ENCODE measurements at places on chromosomes 2 and 18.

- no peak for DNase-seq
These were observed 293.1 kb upstream of the ERBB4 start for GRCh38 chr2:212831671-212832199.

DNA sequence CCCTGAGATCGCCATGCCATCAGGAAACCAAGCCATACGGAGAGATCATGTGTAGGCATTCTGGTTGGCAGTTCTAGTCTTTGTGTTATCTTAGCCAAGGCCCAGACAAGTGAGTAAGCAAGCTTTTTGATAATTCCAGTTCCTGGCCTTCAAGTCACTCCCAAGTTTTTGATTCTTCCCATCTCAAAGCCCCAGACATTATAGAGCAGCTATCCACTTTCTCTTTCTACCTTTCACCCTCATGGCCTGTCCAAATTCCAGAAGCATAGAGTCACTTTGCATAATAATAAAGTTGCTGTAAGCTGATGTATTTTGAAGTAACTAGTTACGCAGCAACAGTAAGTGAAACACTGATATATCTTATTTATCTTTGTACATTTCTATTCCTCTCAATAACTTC, 26.8 kb upstream of the IL1RL1 start:
- DNase-seq, result no peak

DNA sequence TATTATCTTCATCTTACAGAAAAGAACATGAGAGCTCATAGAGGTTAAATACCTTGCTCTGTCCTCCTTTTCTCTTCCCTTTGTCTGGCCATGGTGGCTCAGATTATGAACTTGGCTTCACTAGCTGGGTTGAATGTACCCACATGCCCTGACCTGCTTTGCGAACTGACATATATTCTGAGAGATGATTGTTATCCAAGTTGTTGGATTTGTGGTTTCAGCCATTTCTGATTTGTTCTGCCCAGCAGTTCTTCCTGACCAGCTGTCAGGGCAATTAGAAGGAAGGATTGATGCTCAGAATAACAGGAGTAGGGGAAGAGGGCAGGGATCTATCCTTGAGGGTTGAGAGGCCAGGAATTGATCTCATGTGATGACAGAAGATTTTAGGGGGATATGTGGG, 236.8 kb upstream of the FAM98A start:
- DNase-seq, result no peak

DNA sequence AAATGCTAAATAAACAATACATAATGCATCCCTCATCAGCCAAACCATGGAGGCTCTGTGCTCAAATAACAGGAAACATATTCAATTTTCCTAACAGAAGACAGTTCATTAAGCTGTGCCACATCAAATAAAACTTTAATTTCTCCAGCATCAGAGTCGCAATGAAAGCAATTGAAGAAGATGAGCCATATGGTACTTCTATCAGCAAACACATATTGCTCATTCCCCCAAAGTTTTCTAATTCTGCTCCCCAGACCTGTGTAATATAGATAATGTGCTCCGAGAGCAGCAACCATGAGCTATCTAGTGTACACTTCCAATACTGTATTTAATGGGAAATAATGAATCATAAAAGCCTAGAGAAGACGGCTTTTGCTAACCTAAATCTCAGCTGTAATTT, 263.2 kb downstream of the MEIS1 start:
- DNase-seq, result no peak

- no peak for DNase-seq
These were observed 78.5 kb upstream of the CAB39 start for GRCh38 chr2:230634146-230634545.

- DNase-seq, result no peak
These were observed 113.8 kb upstream of the KLF7 start for GRCh38 chr2:207279520-207279919.

- DNase-seq, result no peak
These were observed 1.6 kb upstream of the RHOB start for GRCh38 chr2:20444993-20445910.

DNA sequence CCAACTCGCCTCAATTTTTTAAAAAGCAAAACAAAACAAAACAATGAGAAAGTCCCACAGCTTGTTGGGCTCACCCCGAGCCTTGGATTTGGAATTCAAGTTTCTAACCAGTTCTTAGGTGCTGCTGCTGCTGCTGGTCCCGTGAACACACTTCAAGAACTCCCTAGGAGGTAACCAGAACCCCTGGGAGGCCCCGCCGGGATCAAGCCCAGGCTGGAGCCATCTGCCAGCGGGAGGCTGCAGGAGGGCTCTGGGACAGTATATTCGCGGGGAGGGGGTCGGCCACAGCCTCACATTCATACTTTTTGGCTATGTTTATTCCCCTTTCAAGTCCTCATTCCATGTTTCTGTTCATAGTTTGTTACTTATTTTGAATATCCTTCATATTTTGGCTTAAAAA, 223.4 kb downstream of the TFCP2L1 start:
- DNase-seq, result no peak

GRCh38 chr2:207813942-207814341, 44.2 kb upstream of the FZD5 start:
- DNase-seq, result no peak

GRCh38 chr2:8682719-8683667, 1.1 kb downstream of the ID2 start:
- DNase-seq, result no peak

DNA sequence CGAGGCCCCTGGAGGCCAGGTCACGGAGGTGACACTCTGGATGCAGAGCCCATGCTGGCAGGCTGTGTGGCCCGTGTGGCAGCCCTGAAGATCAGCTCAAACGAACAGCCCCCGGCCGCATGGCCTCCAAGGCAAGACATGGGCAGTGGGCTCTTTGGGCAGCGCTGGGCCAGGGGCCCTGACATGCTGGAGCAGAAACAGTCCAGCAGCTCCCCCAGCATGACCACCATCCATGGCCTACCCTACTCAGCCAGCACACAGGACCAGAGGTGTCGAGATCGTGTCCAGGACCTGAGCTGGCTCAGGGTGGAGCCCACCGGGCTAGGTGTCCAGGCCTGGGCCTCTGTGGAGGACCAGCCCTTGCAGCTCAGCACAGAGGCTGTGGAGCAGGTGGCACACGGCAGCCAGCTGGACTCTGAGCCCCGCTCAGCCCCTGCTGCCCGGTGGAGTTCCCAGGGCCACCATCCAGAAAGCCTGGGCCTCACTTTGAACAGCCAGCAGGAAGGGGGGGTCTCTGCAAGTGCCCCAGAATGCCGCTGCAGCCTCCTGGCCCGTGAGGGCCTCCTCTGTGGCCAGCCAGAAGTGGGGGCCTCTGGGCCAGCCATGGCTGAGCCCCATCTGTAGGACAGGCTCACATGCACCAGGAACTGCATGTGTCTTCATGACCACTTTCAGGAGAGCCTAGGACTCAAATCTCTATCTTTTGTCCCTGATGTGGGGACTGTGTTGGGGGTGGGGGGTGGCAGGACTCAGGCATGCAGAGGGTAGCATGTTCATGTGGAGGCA, 8.9 kb downstream of the AMER3 start:
- DNase-seq, result no peak

DNA sequence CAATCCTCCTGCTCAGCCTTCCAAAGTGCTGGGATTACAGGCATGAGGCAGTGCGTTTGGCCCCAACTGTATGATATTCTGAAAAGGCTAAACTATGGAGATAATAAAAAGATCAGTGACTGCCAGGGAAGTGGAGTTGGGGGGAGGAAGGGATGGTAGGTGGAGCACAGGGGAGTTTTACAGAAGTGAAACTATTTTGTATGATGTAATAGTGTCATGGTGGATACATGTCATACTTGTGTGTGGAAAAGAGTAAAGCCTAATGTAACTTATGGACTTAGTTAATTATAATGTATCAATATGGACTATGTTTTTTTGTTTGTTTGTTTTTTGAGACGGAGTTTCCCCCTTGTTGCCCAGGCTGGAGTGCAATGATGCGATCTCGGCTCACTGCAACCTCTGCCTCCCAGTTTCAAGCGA, 2.9 kb upstream of the GGCX start:
- DNase-seq, result no peak

All from smooth muscle cell of the brain vasculature (primary cell).